ENCODE measurements at places on chromosomes 5 and 9.
A peak's percentile ranks its signal among the peaks of the same experiment; 100 is the strongest.

GRCh38 chr9:121992571-121993212, 100.4 kb downstream of the TTLL11 start:
- peak; percentile 24 for DNase-seq

GRCh38 chr5:126983874-126984266, 46.5 kb downstream of the MARCHF3 start:
- DNase-seq = no peak

- no peak for DNase-seq
These were observed 92.5 kb downstream of the FEM1C start for GRCh38 chr5:115452083-115452482.

DNA sequence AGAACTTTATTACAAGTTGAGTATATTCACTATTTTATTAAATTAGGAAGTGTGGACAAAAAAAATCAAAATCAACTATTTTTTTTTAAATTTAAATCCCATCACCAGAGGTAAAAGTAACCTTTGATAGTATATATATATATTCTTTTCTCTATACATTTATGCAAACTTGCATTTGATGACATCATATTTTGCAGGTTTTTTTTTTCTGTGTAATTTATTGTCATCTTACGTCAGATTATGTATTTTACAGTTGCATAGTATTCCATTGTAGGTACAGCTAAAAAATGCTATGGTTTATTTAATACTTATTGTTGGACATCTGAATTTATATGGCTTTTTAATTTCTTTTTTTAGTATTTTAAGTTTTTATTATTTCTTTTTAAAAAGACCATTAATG, 25.5 kb downstream of the APC start:
- no peak for DNase-seq

GRCh38 chr9:15329539-15330109, 22.6 kb upstream of the TTC39B start:
- DNase-seq = no peak

DNA sequence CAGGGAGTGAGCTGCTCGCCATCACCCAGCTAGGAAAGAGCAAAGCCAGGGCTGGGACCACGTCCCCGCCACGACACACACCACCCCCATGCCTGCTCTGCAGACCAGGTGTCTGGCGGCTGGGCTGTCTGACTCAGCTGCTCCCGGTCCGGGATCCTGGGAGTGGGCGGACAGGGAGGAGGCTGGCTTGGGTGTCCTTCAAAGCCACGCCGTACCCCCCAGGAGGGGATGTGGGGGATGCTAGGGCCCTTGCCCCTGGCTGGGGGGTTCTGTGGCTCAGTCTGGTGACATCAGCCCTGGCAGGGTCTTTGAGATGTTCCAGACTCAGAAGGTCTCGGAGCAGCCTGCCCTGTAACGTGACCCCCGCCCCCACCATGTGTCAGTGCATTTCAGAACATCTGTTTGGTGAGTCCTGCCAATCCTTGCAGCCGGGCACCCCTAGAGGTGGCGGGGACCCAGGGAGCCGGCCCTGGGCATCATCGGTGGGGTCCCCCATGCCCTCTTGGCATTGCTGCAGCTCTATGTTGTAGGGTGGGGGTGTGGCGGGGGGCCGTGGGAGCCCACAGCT, 62.3 kb downstream of the HMCN2 start:
- no peak for DNase-seq

- DNase-seq = no peak
These were observed 5.2 kb downstream of the PCSK1 start for GRCh38 chr5:96427824-96428223.

DNA sequence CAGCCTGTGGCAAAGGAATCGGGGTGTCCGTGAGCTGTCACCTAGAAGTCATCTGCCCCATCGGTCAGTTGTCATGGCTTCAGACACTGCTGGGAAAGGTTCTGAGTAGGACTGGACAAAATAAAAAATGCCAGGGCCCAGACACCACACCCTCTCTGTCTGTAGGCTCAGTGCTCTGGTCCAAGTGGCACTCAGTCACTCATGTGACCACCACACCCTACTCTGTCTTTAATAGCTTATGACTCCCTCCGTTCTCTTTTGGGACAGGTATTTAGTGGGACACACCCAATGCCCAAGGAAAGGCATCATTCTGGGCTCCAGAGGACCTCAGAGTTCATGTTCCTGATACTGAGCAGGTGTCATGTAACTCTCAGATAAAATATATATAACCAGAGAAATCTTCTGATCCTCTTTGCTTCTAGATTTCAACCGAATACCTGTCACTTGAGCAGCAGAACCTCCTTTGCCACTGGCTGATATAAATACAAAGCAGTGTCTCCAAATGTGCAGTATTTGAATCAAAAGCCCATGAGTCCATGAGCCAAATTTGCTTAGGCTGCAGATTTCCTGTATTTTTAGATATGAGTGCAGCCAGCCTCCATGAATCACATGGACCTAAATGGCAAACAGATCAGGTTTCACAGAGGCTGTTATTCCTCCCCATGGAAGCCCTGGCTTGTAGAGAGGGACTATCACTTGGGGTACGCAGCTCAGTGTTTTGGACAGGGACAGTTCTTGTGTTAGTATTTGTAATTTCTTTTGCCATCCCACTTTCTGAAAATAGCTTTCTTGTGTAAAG, 272.0 kb downstream of the ARHGAP26 start:
- no peak for DNase-seq

GRCh38 chr5:134525683-134526482, 413 bp downstream of the JADE2 start:
- DNase-seq = no peak

- DNase-seq = no peak
These were observed 11.4 kb downstream of the LAMC3 start for GRCh38 chr9:131020388-131020787.

All from epithelial cell of prostate (primary cell).